ENCODE measurements at places on chromosomes 2 and 18. TPM values are rescaled to one million over a fixed set of nuclear protein-coding genes. Genes with fewer than 3 reads are reported as not detected.

DNAJB2 gene
- 95.0 TPM for total RNA-seq

UGP2 gene
- 62.3 TPM for total RNA-seq

TMEM247 gene
- total RNA-seq = not detected

LIPG gene
- total RNA-seq = 11.5 TPM

CAPN14 gene
- total RNA-seq = not detected

DNA sequence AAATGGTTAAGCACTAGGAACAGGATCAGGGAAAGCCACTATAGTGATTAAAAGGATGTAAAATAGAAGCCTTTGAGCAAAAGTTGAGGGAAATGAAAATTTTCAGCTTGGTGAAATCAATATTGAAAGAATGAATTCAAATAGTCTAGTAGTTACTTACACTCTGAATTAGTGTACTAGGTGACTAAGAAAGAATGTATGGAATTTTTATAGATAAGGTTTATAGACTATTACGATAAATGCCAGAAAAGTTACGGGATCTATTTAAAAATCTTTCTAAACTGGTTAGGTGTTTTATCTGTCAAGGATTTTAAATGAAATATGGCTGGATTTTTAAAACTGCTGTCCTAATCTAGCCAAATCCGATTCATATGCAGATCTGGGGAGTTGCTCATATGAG lies 208.6 kb downstream of the MYO3B start:
- H3K4me1 ChIP-seq = no peaks in the 10 kb centered on the region
- no peak overlapping the region for H3K27ac ChIP-seq
- H3K4me3 ChIP-seq = no peak overlapping the region
- no peaks in the 10 kb centered on the region for H3K36me3 ChIP-seq
- DNase-seq = no peak

DNA sequence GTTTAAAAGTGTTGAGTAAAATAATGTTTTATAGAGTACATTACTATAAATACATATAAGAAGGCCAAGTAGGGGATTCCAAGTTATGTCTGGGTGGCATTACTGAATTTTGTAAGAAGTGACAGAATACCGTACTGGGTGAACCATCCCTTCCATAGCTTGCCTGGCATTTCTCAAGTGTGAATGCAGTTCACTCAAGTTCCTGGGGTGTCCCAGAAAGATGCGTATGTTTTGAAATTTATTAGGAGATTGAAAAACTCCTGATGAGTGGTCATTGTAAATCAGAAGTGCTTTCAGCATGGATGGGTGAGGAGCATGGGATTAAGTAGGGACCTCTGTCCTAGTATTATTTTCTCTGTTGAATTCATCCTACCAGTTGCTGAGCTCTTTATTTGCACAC lies 103.2 kb downstream of the VAPA start:
- no peak for DNase-seq
- no peak overlapping the region for H3K4me3 ChIP-seq
- H3K27ac ChIP-seq = peak overlapping the region; percentile 44
- H3K36me3 ChIP-seq = no peaks in the 10 kb centered on the region

GRCh38 chr2:30446602-30447148 lies 371 bp upstream of the LCLAT1 start:
- DNase-seq = no peak
- H3K27me3 ChIP-seq = no peaks in the 10 kb centered on the region
- peaks cover 35% of the 10 kb centered on the region for H3K4me1 ChIP-seq
- H3K36me3 ChIP-seq = no peaks in the 10 kb centered on the region
- H3K27ac ChIP-seq = peak overlapping the region; percentile 89

DNA sequence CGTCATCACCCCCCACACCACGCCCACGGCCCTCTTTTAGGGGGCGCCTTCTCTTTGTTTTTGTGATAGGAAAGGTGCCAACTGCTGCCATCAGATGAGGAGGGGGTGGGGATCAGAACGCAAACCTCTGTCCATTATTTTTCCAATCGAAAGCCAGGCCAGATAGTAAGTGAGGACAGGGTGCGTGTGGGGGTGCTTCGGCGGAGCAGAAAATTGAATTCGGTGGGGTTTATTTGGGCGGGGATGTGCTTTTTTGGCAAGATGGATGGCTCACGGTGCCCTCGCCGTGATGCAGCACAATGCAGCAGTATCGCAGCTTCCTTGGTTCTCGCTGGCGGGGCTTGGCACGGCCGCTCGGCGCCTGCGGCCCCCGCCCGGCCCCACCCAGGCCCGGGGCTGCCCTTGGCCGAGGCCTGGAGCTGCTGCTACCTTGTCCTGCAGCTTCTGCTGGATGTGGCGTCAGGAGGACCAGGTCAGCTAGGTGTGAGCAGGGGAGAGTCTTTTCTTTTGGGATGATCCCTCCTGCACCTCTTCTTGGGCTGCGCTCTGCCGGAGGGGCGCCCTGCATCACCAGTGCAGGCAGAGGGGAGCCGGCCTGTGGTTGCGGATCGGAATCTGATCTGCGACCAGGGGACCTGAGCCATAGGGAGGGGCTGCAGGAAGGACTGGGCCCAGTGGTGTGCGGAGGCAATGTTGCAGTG lies 1.3 kb downstream of the SPTBN1 start:
- H3K36me3 ChIP-seq = no peaks in the 10 kb centered on the region
- peaks cover 22% of the 10 kb centered on the region for H3K4me1 ChIP-seq
- H3K27me3 ChIP-seq = peaks cover 78% of the 10 kb centered on the region
- no peak for DNase-seq

- H3K4me3 ChIP-seq = peak overlapping the region; percentile 45
- H3K36me3 ChIP-seq = no peaks in the 10 kb centered on the region
- no peak overlapping the region for H3K27ac ChIP-seq
- H3K4me1 ChIP-seq = peaks cover 8% of the 10 kb centered on the region
- DNase-seq = peak; percentile 32
These were observed 26.9 kb upstream of the KCTD1 start for GRCh38 chr18:26574958-26575864.

- H3K27ac ChIP-seq = no peak overlapping the region
- H3K4me1 ChIP-seq = peaks cover 24% of the 10 kb centered on the region
- peaks cover 52% of the 10 kb centered on the region for H3K27me3 ChIP-seq
- no peak for DNase-seq
- no peak overlapping the region for H3K4me3 ChIP-seq
These were observed 4.0 kb downstream of the EGR4 start for GRCh38 chr2:73289304-73289703.

- DNase-seq = no peak
- H3K4me3 ChIP-seq = peak overlapping the region; percentile 11
- no peaks in the 10 kb centered on the region for H3K4me1 ChIP-seq
- peak overlapping the region; percentile 40 for H3K27ac ChIP-seq
These were observed 157.2 kb upstream of the COPS8 start for GRCh38 chr2:236928380-236929037.

- H3K27me3 ChIP-seq = no peaks in the 10 kb centered on the region
- no peak for DNase-seq
- H3K27ac ChIP-seq = no peak overlapping the region
These were observed 152.3 kb upstream of the TWIST2 start for GRCh38 chr2:238695538-238695937.

- no peak overlapping the region for H3K4me3 ChIP-seq
- DNase-seq = no peak
- H3K27ac ChIP-seq = no peak overlapping the region
- peaks cover 3% of the 10 kb centered on the region for H3K4me1 ChIP-seq
- H3K36me3 ChIP-seq = no peaks in the 10 kb centered on the region
These were observed 28.7 kb upstream of the RAB1A start for GRCh38 chr2:65158557-65158956.

DNA sequence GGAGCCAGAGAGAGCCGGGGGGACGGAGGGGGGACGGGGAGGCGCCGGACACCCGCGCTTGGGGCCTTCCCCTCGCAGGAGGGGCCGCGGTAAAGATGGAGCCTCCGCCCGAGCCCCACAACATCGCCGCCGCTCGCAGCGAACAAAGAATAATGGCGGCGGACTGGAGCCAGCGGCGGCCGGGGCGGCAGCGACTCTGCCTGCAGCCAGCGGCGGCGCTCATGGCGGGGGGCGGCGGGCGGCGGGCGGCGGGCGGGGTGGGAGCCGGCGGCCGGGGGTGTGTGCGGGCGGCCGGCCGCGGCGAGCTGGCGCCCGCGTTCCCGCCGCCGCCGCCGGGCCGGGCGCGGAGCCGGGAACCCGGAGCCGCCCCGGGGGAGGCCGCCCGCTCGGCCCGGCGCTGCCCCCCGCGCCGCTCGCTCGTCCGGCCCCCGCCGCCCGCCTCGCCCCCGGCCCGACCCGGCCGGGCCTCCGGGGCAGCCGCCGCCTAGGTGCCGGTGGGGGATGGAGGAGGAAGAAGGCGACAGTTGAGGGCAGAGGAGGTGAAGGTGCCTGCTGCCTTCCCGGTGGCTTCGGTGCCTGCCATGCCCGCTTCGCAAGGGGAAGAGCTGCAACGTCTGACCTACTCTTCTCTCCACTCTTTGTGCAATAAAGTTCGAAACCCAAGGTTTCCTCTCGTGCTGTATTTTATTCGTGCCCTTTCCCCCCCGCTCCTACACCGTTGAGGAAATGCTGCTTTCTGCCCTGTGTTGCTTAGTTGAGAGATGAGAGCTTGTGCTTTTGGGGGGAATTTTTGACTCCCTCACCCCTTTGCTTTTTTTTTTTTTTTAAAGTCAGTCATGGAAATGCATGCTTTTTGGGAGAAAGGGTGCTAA lies 634 bp downstream of the CREB1 start:
- H3K4me3 ChIP-seq = peak overlapping the region; percentile 90
- peak overlapping the region; percentile 97 for H3K27ac ChIP-seq
- peaks cover 37% of the 10 kb centered on the region for H3K4me1 ChIP-seq
- H3K36me3 ChIP-seq = no peaks in the 10 kb centered on the region
- DNase-seq = peak; percentile 58

DNA sequence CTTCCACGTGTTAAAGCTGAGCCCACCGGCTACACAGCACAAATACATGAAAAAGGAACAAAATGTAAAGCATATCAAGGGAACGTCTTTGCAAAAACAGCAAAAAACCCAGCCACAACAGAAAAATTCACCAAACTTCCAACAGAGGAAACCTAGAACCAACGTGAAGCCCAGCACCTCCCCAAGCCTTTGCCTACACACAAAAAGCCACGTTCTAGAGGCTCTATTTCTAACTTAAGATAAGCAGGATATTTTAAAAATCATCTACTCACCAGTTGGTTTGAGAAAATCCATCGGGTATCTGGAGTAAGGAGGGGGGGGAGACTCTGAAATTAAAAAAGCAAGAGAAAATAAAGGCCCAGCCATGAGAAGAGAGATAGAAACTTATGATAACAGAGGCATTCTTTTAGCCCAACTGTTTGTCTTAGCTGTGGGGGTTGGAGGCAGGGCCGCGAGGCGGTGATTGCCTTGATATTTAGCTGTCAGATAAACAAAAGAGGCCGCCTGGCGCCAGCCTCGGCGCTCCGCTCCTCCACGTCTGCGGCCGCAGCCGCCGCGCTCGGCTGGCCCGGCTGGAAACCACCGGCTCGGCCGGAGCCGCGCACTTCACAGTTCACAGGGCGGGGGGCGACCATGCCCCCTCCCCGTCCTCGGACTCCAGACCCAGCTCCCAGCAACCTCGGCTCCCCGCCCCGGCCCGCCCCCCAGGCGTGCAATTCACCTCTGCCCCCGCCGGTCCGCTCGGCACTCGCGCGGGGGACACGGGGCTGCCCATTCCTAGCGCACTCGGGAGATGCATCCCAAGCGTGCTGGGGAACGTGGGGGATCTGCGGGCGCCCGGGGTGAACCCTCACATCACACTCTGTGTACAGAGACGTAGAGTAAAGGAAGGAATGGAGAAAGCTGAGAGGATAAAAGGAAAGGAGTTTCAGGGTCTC lies 2.4 kb downstream of the SMAD7 start:
- no peaks in the 10 kb centered on the region for H3K27me3 ChIP-seq
- peaks cover 54% of the 10 kb centered on the region for H3K4me1 ChIP-seq
- H3K36me3 ChIP-seq = no peaks in the 10 kb centered on the region
- peak; percentile 70 for DNase-seq
- H3K4me3 ChIP-seq = peak overlapping the region; percentile 73

GRCh38 chr2:195456771-195457170 lies 200.3 kb upstream of the SLC39A10 start:
- peaks cover 3% of the 10 kb centered on the region for H3K4me1 ChIP-seq
- no peak for DNase-seq
- H3K4me3 ChIP-seq = no peak overlapping the region
- H3K36me3 ChIP-seq = no peaks in the 10 kb centered on the region
- no peak overlapping the region for H3K27ac ChIP-seq

DNA sequence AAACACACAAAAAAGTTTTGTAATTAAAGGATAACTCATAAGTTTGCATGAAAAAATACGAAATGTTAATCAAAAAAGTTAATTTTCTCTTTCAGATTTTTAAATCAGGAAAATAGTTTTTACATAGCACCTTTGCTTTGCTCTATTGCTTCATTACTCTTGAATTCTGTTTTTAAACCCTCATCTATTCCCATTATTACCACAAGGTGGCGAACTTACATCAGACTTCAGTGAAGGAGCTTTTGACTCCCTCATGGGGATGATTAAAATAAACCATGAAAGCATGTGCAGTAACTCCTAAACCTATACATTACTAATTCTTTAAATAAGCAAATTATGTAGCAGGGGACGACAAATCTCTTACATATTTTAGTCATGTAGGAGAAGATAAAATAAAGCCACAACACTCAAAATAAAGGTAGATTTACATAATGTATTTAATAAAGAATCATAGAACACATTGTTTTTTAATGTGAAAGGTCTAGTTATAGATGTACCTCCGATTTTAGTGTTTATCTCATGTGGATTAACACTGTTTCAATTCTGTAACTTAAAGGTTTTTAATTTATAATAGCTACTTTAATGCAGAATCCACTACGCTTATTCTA lies 105.2 kb downstream of the NETO1 start:
- H3K4me3 ChIP-seq = no peak overlapping the region
- no peaks in the 10 kb centered on the region for H3K27me3 ChIP-seq
- no peak overlapping the region for H3K27ac ChIP-seq
- no peaks in the 10 kb centered on the region for H3K4me1 ChIP-seq

- H3K27me3 ChIP-seq = no peaks in the 10 kb centered on the region
- no peaks in the 10 kb centered on the region for H3K36me3 ChIP-seq
- no peak overlapping the region for H3K27ac ChIP-seq
- H3K4me3 ChIP-seq = no peak overlapping the region
- no peak for DNase-seq
These were observed 43.5 kb upstream of the TTC39C start for GRCh38 chr18:23971097-23971440.

GRCh38 chr2:138267161-138267901 lies 234.2 kb upstream of the SPOPL start:
- H3K27ac ChIP-seq = no peak overlapping the region
- H3K4me1 ChIP-seq = no peaks in the 10 kb centered on the region
- H3K4me3 ChIP-seq = no peak overlapping the region
- no peaks in the 10 kb centered on the region for H3K27me3 ChIP-seq
- no peaks in the 10 kb centered on the region for H3K36me3 ChIP-seq
- no peak for DNase-seq

DNA sequence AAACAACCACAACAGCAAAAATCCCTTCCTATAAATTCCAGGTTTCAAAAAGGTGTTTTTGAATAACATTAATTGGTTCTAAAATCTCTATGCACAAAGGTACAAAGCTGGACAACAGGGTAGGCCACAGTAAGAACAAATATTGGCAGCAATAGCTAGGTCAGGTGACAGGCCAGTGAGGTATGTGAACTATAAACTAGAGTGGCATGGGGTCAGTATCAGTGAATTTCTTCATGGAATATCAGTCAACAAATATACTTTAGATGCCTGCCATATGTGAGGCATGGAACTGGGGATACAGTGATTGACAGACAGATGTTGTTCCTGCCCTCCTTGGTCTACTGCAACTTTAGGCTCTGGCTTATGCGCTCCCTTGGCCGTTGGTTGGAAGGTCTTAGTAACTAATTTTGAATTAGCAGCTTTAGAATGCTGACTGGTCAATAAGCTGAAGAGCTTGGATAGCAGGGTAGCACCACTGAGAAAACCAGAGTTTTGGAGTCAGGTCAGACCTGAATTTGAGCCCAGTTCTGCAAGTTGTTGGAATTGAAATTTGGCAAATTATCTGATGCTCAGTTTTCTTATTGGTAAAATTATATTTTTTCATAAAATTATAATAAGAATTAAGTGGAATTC lies 2.3 kb upstream of the EPC2 start:
- H3K4me3 ChIP-seq = no peak overlapping the region
- H3K36me3 ChIP-seq = no peaks in the 10 kb centered on the region
- peaks cover 5% of the 10 kb centered on the region for H3K4me1 ChIP-seq
- H3K27me3 ChIP-seq = no peaks in the 10 kb centered on the region
- no peak overlapping the region for H3K27ac ChIP-seq
- no peak for DNase-seq

All from transverse colon (tissue), 4 donors.